ENCODE measurements at places on chromosomes 3 and 15. TPM values are rescaled to one million over a fixed set of nuclear protein-coding genes. Genes with fewer than 3 reads are reported as not detected.

DNA sequence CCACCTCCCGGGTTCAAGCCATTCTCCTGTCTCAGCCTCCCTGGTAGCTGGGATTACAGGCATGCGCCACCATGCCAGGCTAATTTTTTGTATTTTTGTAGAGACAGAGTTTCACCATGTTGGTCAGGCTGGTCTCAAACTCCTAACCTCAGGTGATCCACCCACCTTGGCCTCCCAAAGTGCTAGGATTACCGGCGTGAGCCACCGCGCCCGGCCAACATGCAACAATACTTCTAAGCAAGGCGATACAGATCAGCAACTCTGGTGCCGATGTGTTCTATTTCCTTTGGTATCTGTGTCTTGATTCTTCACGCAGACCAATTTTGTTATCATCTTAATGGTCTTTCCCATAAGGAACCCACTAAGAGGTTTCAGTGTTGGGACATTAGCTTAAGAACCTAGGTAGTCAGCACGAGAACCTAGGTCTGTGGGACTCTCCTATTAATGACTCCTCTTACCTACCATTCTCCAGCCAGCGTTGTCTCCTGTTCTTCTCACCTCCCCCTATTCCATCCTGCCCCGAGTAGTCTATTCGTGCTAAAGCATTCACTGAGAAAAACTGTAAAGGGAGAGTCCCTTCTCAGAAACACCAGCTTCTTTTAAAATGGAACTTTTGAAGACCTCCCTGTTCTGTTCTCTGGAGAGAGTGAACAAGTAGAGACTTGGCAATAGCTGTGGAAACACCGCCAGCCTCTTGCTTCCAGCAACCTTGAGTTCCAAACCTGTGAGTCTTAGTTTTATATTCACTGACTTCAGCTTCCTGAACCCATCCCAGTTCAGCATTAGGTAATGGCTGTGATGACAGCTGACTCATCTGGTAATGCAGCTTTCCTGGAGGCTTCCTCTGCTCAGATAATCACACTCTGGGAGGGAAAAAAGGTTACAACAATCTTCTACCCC, 61.2 kb downstream of the TSC22D2 start:
- peaks cover 2% of the 10 kb centered on the region for H3K36me3 ChIP-seq
- H3K27me3 ChIP-seq, result no peaks in the 10 kb centered on the region
- H3K27ac ChIP-seq, result peak overlapping the region; percentile 97
- DNase-seq, result no peak
- peak overlapping the region; percentile 30 for H3K4me3 ChIP-seq

GRCh38 chr3:142523921-142524566, 54.5 kb downstream of the ATR start:
- H3K27ac ChIP-seq, result no peak overlapping the region
- no peaks in the 10 kb centered on the region for H3K4me1 ChIP-seq
- no peak overlapping the region for H3K4me3 ChIP-seq
- H3K36me3 ChIP-seq, result peaks cover 52% of the 10 kb centered on the region
- no peaks in the 10 kb centered on the region for H3K27me3 ChIP-seq
- DNase-seq, result no peak

GRCh38 chr3:12727937-12728336, 31.1 kb downstream of the TMEM40 start:
- H3K4me3 ChIP-seq, result no peak overlapping the region
- no peak overlapping the region for H3K27ac ChIP-seq
- no peaks in the 10 kb centered on the region for H3K36me3 ChIP-seq
- no peaks in the 10 kb centered on the region for H3K27me3 ChIP-seq
- no peak for DNase-seq

The ACKR4 gene
- polyA plus RNA-seq, result 0.10 TPM

DNA sequence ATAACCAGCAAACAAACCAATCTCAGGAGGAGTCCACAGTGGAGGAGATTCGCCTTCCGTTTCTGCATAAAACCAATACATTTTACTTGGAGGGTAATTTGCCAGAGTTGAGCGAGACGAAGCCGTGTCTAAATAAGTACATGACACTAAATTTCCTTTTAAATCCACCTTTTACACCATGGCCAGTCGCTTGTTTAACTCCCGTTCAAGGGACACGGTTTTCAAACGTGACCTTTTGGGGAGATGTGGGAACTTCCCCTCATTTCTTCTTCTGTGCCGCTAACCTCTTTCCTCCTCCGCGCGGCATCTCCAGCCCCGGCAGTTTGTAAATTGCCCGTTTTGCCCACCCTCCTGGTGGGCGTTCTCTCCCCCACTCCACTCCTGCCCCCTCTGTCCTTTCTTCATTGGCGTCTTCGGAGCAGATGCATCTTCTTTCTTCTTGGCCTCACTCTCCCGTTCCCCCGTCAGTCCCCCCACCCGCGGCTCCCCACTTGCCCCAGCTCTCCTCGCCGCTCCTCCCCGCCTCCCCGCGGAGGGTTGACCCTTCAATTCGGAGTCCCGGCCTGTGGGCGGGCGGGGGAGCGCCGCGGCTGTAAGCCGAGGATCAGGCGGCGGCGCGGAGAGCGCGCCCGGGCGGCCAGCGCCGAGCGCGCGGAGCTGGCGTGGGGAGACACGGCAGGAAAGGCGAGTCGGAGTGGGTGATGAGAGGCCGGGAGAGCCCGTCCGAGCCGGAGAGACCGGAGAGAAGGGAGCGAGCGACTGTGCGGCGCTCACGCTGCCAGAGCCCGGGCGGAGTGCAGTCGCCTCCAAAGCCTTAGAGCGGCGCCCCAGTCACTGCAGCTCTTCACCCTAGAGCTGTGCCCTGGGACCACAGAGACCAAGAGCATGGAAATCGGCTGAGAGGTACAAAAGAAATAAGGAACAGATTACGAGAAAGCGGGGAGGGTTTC, at the start of gene NLGN1:
Gene NLGN1, plus strand, starts transcription at position 584 of the 950 bp plus-strand sequence.
- no peaks in the 10 kb centered on the region for H3K4me1 ChIP-seq
- H3K27ac ChIP-seq, result peak within 1 kb of the TSS; percentile 19
- peak within 1 kb of the TSS; percentile 63 for H3K4me3 ChIP-seq

- no peaks in the 10 kb centered on the region for H3K27me3 ChIP-seq
- DNase-seq, result peak; percentile 93
- peak within 1 kb of the TSS; percentile 76 for H3K4me3 ChIP-seq
- H3K4me1 ChIP-seq, result no peaks in the 10 kb centered on the region
Measured at GRCh38 chr3:149970716-149971402, at the start of gene PFN2. Gene PFN2 (minus strand): TSS chr3:149970895. CDS start chr3:149970856, 39 bp downstream.

The CCDC13 gene
- 1.3 TPM for polyA plus RNA-seq

GRCh38 chr15:72781631-72782030, 1.9 kb downstream of the ADPGK start:
- no peak overlapping the region for H3K27ac ChIP-seq
- DNase-seq, result no peak
- no peaks in the 10 kb centered on the region for H3K27me3 ChIP-seq
- peaks cover 13% of the 10 kb centered on the region for H3K36me3 ChIP-seq
- H3K4me3 ChIP-seq, result no peak overlapping the region

The NR2E3 gene
- 0.18 TPM for polyA plus RNA-seq

The RLBP1 gene
- polyA plus RNA-seq, result not detected

DNA sequence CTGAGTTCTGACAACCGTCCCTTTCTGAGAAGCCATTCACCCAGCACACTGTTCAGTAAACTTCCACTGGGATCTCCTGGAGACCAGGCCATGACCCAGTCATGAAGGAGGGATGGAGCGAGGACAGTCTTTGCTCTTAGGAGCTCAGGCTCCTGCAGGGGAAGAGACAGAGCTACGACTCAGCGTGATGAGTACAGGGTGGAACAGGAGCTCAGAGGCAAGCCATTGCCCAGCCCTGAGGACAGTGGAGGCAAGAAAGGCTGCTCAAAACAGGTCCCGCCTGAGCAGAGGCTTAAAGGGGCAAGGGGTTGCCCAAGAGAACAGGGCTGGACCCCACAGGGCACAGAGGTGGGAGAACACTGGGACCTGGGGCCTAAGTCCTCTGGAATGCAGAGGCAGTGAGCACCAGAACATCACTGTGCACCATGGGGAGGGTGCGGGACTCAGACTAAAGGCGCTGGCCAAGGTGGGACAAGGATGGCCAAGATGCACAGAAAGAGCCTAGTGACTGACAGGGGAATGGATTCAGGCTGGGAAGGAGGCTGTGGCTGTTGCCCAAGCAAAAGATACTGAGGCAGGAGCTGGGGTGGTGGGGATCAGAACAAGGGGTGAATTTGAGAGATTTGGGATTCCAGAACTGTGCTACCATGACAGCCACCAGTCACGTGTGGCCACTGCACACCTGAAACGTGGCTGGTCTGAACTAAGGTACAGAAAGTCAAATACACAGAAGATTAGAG, 25.8 kb downstream of the TMEM43 start:
- H3K27me3 ChIP-seq, result no peaks in the 10 kb centered on the region
- peaks cover 2% of the 10 kb centered on the region for H3K4me1 ChIP-seq
- peaks cover 78% of the 10 kb centered on the region for H3K36me3 ChIP-seq
- DNase-seq, result no peak
- H3K27ac ChIP-seq, result no peak overlapping the region

The GOLGA8J gene
- not detected for polyA plus RNA-seq

The CDCP1 gene
- polyA plus RNA-seq, result 2.7 TPM

DNA sequence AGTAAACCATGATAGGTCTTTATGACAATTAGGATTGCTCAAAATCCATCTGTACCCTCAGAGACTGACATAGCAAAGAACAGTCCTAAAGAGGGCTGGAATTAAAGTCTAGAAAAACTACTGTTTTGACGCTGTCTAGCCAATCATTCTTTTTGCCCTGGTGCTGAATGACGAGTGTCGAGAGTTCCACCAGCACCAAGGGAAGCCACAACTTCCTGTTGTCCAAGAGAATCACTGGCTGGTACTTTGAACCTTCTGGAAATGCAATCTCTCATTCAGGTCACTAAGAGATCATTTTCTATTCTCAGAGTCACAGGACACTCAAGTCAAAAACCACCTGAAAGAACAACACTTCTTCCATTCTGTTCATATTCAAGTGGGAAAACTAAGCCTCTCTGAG, 37.7 kb downstream of the FBN1 start:
- H3K36me3 ChIP-seq, result peaks cover 87% of the 10 kb centered on the region
- peaks cover 21% of the 10 kb centered on the region for H3K4me1 ChIP-seq
- H3K4me3 ChIP-seq, result no peak overlapping the region
- no peak for DNase-seq
- H3K27ac ChIP-seq, result 0 out of 2 replicates have a peak overlapping the region, but pooled peaks have one; percentile 33
- no peaks in the 10 kb centered on the region for H3K27me3 ChIP-seq

- no peaks in the 10 kb centered on the region for H3K36me3 ChIP-seq
- no peak for DNase-seq
- no peak overlapping the region for H3K4me3 ChIP-seq
- H3K27me3 ChIP-seq, result no peaks in the 10 kb centered on the region
- H3K27ac ChIP-seq, result no peak overlapping the region
- H3K4me1 ChIP-seq, result no peaks in the 10 kb centered on the region
Measured at GRCh38 chr3:131553495-131554247, 50.9 kb upstream of the MRPL3 start.

Measured in SK-N-SH (cell line).